ENCODE measurements at places on chromosomes 2 and 18. TPM values are rescaled to one million over a fixed set of nuclear protein-coding genes. Genes with fewer than 3 reads are reported as not detected.
A peak's percentile ranks its signal among the peaks of the same experiment; 100 is the strongest.

- no peak for DNase-seq
Observed at GRCh38 chr2:168593713-168594112, 137.6 kb downstream of the CERS6 start.

- DNase-seq, result no peak
Observed at GRCh38 chr2:43882312-43882711, 43.5 kb downstream of the ABCG8 start.

- peak; percentile 16 for DNase-seq
Observed at GRCh38 chr2:240305369-240305962, 130.0 kb upstream of the GPC1 start.

DNA sequence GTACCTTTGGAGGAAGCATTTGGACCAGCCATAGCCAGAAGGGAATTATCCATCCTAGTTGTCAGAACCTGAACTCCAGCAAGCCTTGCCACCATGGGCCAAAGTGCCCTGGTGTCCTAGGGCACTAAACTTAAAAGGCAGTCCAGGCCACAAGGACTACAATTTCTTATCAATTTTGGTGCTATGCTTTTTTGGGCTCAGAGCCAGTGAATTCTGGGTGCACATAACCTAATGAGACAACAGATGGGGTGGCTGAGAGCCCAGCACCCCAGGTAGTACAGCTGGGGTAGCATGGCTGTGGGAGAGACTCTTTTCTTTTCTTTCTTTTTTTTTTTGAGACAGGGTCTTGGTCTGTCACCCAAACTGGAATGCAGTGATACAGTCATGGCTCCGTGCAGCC, 14.4 kb upstream of the RANBP2 start:
- DNase-seq, result no peak

DNA sequence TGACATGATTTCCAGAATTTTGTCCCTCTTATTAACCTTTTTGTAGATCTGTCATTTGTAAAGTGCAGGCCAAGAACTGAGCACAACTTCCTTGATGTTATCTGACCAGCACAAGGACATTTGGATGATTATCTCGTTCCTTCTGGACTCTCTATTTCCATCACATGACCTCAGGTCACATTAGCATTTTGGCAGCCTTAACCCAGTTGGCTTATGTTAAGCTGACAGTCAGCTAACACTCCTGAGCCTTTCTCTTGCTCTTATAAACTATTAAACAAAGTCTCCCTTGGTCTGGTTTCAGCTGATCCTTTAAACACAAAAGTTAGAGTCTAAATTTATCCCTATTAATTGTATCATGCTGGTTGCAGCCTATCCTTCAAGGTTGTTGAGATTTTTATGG, 167.2 kb upstream of the RBBP8 start:
- no peak for DNase-seq

DNA sequence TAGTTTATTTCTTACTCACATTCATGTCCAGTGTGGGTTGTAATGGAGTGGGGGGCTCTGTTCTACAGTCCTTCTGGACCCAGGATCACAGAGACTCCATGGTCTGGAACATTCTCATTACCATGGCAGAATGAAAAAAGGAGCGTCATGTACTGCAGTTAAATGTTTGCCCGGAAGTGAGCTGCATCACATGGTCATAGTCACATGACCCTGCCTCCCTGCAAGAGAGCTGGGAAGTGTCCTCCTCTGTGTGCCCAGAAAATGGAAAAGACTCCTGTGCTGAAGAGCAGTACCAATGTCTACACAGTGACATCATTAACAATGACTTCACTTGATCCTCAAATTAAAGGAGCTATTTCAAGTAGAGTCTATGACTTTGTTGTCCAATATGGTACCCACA, 74.0 kb upstream of the ZBTB14 start:
- no peak for DNase-seq

GRCh38 chr18:5469340-5469739, 74.5 kb downstream of the EPB41L3 start:
- no peak for DNase-seq

DNA sequence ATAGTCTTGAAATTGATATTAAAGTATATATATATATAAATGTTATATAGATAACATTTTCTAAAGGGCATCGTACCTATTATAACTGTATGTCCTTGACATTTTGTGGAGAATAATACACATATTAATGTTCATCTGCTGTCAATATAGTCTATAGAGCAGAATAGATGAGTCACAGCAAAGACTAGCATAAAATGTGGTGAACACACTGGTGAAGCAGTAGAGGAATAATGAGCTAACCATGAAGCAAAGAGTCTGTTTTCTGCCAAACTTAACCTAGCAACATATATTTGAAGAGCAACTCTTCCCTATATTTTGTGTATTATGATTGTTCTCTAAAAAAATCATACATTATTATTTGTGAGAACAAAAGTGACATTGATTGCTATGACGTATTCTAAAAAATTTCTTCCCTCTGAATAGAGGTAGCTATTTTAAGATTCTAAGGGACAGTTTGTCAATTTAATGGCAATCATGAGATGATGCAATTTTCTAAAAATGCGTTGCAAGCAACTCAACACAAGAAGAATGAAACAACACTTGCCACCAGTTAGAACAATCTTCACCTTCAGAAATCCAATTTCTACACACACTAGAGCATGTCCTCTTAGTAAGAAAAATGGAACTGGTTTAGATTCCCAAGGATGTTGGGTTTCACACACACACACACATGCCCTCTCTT, 22.0 kb downstream of the DOCK10 start:
- DNase-seq, result no peak

- DNase-seq, result no peak
Observed at GRCh38 chr2:85536479-85536878, 2.5 kb upstream of the MAT2A start.

- DNase-seq, result no peak
Observed at GRCh38 chr2:228059735-228060134, 121.8 kb downstream of the SPHKAP start.

Gene KYNU
- not detected for total RNA-seq

GRCh38 chr2:20620696-20621365, 30.1 kb downstream of the HS1BP3 start:
- no peak for DNase-seq

GRCh38 chr18:22871809-22872525, 61.2 kb upstream of the RBBP8 start:
- no peak for DNase-seq

GRCh38 chr2:36173760-36174404, 181.7 kb upstream of the CRIM1 start:
- DNase-seq, result no peak

Gene DHX57
- 15.3 TPM for total RNA-seq

GRCh38 chr2:177673602-177674595, 281.3 kb downstream of the AGPS start:
- no peak for DNase-seq

DNA sequence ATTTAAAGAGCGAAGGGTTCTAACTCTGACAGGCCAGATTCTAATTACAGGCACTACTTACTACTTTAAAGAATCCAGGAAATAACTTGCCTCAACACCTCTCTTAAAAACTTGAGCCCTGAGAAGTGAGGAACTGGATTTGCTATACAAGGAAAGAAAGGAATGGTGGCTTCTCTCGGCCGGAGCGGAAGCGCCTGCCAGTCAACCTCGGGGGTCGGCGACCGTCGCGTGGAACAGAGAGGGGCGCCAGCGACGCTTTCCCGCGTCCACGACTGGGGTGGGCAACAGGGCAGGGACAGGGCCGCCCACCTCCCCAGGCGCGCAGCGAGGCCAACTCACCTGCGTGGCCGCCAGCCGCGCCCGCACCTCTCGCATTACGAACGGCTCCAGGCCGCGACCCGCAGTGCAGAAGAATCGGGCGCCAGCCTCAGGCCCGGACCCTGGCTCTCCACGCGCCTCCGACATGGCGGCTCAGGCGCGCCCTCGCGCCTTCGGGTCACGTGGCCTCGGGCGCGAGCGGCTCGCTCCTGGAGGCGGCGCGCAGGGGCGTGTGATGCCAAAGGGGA, at the start of gene THUMPD2:
THUMPD2 (minus strand) TSS at position 484 of the 566 bp plus-strand sequence; CDS start at position 465, 19 bp downstream.
- peak; percentile 75 for DNase-seq

DNA sequence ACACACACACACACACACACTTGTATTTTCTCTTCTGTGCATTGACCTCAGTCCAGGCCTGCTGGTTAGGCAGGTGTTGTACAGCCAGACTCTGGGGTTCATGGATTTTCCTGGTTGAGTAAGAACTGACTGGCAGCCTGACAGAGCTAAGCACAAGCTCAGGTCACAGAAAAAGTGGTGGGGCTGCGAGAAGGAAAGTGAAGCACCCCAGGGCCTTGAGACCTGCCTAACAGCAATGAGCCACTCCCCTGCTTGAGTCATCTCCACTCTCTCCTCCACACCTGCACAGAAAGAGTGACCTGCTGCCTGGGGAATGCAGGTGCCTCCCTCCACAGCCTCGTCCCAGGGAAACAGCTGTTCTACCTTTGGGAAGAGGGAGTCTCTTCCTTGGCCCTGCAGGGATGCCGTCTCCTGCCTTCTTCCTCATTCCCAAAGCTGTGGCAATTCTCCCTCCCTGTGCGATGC, 91.4 kb upstream of the LGALSL start:
- DNase-seq, result no peak

DNA sequence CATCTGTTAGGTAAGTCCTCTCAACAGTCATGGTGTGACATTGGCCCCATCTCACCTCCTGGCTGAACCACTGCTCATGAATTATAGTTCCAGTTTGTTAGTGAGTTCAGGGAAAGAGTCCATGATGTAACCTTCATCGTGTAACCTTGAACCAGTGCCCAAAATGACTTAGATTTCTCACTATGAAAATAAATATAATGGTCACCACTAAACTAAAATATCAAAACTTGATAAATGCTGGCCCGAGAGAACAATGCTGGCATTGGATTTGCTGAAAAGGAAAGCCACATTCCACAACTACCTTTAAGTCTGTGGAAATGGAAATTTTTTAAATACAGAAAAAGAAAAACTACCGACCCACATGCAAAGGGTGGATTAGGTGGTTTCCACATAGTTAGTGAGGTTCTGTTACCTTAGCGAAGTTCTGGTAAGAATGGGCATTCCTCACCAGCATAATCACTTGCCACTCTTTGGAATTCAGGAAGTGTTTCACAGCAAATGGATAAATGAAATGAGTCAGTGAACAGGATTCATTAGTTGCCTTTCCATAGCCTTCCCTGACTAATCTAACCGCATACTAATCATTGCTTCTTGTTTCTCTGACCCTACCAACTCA, 133.9 kb upstream of the CTAGE1 start:
- no peak for DNase-seq

Gene TBC1D8
- total RNA-seq, result 0.45 TPM

DNA sequence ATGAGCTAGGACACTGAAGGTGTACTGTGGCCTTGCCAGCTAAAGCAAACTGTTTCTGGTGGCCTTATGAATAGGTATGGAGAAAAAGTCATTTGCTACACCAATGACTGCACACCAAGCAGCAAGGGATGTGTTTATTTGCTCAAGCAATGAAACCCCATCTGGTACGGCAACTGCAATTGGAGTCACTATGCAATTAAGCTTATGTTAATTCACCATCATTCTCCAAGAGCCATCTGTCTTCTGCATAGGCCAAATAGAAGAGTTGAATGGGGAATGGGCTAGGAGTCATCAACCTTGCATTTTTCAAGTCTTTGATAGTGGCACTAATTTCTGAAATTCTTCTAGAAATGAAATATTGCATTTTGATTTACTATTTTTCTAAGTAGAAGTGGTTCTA, 372.0 kb downstream of the KCNJ3 start:
- no peak for DNase-seq

- no peak for DNase-seq
Observed at GRCh38 chr2:55001716-55002115, 48.5 kb downstream of the RTN4 start.

- no peak for DNase-seq
Observed at GRCh38 chr2:126359494-126359893, 296.5 kb upstream of the GYPC start.

- no peak for DNase-seq
Observed at GRCh38 chr18:51321696-51322095, 124.2 kb upstream of the MEX3C start.

DNA sequence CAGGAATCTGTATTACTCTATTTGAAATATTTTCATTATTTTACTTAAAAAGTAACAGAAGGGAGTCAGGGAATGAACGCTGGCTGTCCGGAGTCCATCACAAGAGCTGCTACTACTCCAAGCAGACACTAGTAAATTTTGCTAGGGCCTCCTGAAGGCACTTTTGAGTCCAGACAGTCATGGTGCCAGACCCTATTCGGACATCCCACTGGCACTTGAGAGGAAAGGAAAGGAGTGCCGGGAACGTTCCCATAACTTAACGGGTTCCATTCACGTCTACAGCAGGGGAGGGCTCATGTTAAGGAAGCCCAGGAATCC, 563 bp upstream of the GMCL1 start:
- no peak for DNase-seq

- peak; percentile 51 for DNase-seq
Observed at GRCh38 chr2:32947484-32948143, 861 bp downstream of the LTBP1 start.

GRCh38 chr2:88159955-88160415, 10.2 kb upstream of the THNSL2 start:
- peak; percentile 69 for DNase-seq

GRCh38 chr2:238793306-238793705, 54.6 kb upstream of the TWIST2 start:
- no peak for DNase-seq

Gene OSBPL6
- 0.73 TPM for total RNA-seq

GRCh38 chr2:97967216-97967592, 28.5 kb downstream of the TMEM131 start:
- DNase-seq, result no peak

- no peak for DNase-seq
Observed at GRCh38 chr2:213150315-213151097, 906 bp downstream of the IKZF2 start.

DNA sequence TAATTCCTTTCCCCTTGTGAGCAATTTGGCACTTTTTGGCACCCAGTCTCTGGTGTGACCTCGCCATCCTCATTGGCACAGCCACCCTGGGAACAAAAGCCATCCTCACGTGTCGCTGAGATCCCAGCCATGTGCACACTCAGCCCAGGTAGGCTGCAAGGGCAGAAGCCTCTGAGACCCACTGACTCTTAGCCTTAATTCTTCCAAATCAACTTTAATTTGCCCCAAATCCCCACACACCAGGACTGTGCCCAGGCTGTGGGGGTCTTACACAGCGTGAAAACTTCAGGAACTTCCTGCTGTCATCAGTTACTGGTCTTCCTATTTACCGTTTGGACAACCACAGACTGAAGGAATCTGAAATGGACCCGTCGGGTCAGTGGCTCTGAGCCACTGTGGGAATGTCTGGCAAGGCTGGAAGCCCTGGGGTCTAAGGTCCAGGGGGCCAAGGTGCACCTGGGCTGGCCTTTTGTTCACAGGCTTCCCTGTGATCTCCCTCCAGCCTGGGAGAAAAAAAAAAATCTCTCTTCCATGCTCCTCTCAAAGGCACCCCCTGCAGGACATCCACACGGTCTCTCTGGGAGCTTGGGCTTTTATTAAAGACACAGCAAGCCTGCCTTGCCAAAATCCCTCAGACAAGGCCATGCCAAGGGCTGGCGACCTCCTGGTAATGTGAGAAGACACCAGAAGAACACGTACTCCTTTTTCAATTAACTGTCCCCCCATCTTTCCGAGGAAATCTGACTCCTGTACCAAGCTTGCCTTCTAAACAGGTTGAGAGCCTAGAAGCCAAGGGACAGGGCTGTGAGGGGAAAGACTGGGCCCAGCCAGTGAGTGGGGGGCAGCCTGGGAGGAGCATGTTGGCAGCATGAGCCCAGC, 42.1 kb upstream of the LAPTM4A start:
- no peak for DNase-seq

GRCh38 chr2:234932591-234933168, 19.1 kb upstream of the SH3BP4 start:
- no peak for DNase-seq

- no peak for DNase-seq
Observed at GRCh38 chr2:121489284-121489683, 41.4 kb upstream of the RNU4ATAC start.

GRCh38 chr2:18180912-18181311, 302.4 kb downstream of the KCNS3 start:
- no peak for DNase-seq

Measured in activated CD8-positive, alpha-beta memory T cell treated with anti-CD3 and anti-CD28 coated beads, Interleukin-2, amount 10 ng/mL, durations not matched to agents 7 days and 5 days (primary cell).